Breast epithelium (tissue), 4 donors: ENCODE measurements at places on chromosomes 5 and 9. TPM values are rescaled to one million over a fixed set of nuclear protein-coding genes. Genes with fewer than 3 reads are reported as not detected.

GRCh38 chr5:112717506-112718082 is 20.1 kb upstream of the APC start:
- no peak for DNase-seq

- DNase-seq, result no peak
Measured at GRCh38 chr9:126301985-126302603, 24.5 kb upstream of the MVB12B start.

- no peak for DNase-seq
Measured at GRCh38 chr5:53480416-53481158, at the start of gene FST. Gene FST (plus strand): TSS chr5:53480629. CDS start chr5:53480792, 163 bp downstream.

Gene SOX30
- not detected for total RNA-seq

- no peak for DNase-seq
Measured at GRCh38 chr5:8714861-8715260, 831.0 kb downstream of the SEMA5A start.

Gene ANXA1
- total RNA-seq, result 364 TPM

Gene PCDHGA6
- total RNA-seq, result 8.5 TPM

Gene FST
- 6.2 TPM for total RNA-seq

GRCh38 chr9:77725820-77726219 is 77.7 kb upstream of the GNA14 start:
- DNase-seq, result no peak

- no peak for DNase-seq
Measured at GRCh38 chr5:124665625-124666024, 80.8 kb downstream of the ZNF608 start.

Gene CEP72
- 1.9 TPM for total RNA-seq

Gene TMEM215
- total RNA-seq, result not detected

- DNase-seq, result no peak
Measured at GRCh38 chr5:109614981-109615380, 74.7 kb upstream of the MAN2A1 start.

DNA sequence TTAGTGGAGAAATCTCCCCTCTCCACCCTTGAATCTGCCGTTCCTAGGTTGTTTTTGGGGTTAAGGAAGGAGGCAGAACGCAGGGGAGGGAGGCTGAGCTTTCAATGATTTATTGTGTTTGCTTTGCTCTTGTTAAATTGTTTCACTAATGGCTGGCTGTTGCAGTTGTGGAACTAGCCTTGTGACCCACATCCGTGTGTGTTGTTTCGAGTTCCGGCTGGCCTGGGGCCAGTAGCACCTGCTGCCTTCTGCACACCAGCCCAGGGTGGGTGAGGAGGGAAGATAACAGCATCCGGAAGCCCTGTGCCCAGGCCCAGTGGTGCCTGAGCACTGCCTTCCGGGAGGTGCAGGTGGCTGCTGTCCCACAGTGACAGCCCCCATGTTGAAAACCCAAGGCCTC is 3.6 kb downstream of the ERGIC1 start:
- peak; percentile 86 for DNase-seq
